Large intestine (tissue), 12 donors: ENCODE measurements at places on chromosomes 16 and 17. TPM values are rescaled to one million over a fixed set of nuclear protein-coding genes. Genes with fewer than 3 reads are reported as not detected.

Gene OTOP2
- 1.6 TPM for polyA plus RNA-seq

DNA sequence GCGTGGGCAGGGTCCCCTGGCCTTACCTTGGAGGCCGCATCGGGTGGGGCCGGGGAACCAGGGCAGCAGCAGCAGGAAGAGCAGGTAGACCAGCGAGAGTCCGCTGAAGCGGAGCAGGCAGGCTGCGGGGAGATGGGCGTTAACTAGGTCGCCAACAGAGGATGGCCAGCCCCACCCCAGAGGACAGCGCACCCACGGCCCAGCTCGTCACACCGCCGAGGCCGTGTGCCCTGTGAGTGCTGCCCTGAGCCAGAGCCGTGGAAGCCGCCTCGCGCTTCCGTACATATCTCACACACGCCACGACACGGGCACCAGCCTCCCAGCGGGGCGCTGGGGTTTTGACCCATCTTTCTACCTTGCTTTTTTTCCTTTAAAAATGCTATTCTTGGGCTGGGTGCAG is 35.7 kb downstream of the PIEZO1 start:
- no peak for DNase-seq

GRCh38 chr17:48100591-48101011 is 677 bp downstream of the CBX1 start:
- peak; percentile 63 for DNase-seq

- DNase-seq = no peak
Measured at GRCh38 chr17:36597866-36598777, 3.3 kb upstream of the MRM1 start.

GRCh38 chr16:20175358-20175757 is 101.7 kb upstream of the GPR139 start:
- DNase-seq = no peak

DNA sequence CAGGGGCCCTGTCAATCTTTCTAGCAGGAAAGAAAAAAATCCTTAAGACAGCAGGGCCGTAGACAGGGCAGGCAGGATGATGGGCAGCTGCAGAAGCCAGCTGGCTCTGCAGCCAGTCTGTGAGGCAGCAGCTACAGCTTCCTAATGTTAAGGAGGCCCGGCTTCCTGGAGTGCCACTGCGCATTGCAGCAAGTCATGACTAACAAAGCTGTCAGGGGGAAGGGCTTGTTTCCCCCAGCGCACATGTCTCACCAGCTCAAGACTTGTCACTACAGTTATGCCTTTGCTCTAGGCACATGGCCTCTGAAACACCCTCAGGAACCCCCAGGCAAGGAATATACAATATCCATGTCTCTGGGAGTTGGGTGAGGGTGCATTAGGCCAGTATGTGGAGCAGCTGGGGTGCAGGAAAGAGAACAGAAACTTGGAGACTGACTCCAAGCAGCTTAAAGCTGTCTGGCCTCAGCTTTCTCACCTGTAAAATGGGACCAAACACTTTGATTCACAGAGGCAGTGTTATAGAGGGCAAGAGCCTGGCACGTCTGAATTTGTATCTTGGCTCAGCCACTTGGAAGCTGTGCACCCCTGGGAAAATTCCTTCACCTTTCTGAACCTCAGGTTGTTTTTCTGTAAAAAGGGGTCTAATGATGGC is 220.0 kb downstream of the HAPSTR1 start:
- DNase-seq = peak; percentile 30
